ENCODE measurements at places on chromosomes 4 and X. TPM values are rescaled to one million over a fixed set of nuclear protein-coding genes. Genes with fewer than 3 reads are reported as not detected.

DNA sequence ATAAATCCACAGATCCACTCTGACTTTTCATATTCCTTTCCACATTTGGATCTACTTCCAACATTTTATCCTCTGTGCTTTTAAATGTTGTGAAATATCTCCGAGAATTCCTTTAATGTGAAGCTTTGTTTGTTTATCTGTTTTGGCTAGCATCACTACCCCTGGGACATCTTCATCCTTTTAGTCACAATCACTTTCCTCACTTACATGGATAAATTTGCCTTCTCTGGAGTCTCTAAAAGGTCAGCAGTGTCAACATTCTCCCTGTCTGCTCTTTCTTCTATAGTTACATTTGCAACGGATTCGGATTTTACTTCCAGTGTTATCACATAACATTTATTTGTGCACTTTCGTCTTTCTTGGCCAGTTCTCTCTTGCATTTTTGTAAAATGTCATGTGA is 34.2 kb upstream of the LRAT start:
- DNase-seq: no peak

GRCh38 chr4:150242820-150243458 is 164.7 kb downstream of the DCLK2 start:
- DNase-seq: peak; percentile 40

DNA sequence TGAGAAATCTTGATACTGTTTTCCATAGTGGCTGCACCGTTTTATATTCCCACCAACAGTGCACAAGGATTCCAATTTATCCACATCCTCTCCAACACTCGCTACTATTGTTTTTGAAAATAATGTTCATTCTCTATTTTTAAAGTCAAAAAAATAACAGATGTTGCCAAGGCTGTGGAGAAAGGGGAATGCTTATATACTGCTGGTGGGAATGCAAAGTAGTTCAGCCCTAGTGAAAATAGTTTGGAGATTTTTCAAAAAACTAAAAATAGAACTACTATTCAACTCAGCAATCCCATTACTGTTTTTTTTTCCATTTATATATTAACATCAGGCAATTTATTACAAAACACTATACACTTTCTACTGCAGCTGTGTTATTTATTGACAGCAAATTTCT is 208.7 kb downstream of the CBLL2 start:
- DNase-seq: no peak

CTAG1B gene
- total RNA-seq: not detected

GRCh38 chr4:13309751-13310150 is 174.4 kb downstream of the RAB28 start:
- no peak for DNase-seq

DNA sequence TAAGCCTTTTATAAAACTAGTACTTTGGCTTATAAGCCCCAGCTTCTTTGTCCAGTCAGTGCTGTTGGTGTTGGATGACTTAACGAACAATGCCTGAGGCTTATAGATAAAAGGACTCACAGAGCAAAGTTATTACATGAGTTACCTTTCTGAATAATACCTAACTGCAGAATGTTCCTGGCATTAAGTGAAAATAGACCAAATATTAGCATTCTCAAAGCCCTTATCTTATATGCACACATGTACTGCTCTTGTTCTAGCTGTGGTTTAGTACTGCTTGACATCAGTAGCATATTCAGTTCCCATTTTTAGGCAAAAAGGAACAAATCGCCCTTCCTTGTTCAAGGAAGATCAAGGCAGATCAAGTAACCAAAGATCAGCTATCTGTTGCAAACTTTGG is 131.6 kb downstream of the ZNF330 start:
- no peak for DNase-seq

DNA sequence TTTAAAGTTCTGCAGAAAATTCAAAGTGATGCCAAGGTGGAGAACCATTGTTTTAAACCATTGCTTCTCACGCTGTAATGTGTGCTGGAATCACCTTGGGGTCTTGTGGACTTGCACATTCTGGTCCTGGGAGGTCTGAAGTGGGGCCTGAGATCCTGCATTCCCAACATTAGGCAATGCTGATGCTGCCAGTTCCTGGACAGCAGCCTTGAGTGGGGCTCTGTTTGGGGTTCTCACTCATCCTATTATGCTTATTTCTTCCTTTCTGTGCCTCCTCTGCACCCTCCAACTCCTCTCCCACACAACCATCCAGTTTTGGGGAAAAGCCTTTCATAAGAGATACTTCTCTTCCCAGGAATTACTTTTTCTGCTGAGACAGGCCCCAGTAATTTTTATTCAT is 44.2 kb upstream of the RASSF6 start:
- DNase-seq: no peak

DNA sequence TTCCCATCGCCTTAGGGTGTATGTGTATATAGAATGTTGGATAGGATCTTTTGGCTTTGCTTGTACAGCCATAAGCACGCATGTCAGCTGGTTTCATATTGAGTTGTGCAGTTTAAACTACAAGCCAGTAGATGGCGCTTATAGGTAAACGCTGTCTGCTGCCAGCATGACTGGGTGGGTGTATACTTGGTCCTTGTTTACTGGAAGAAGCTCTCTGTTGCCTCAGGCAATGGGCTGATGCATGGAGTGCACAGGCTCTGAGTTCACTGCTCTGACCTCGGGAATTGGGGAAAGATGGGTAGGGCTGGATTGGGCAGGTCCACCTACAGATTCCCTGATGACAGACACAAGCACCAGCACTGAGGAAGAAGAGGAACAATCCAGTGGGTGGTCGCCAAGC is 831.5 kb downstream of the STIM2 start:
- DNase-seq: no peak

- no peak for DNase-seq
Observed at GRCh38 chr4:175271010-175271630, 353.0 kb downstream of the ADAM29 start.
